Muscle of back (tissue), 13 donors: ENCODE measurements at places on chromosomes 16 and 17.

- peak; percentile 58 for DNase-seq
Observed at GRCh38 chr17:42979511-42980273, at the start of gene PTGES3L. Gene PTGES3L (minus strand): TSS chr17:42980080. CDS start chr17:42980053, 27 bp downstream.

- DNase-seq: no peak
Observed at GRCh38 chr17:71360301-71360700, 760.5 kb upstream of the SOX9 start.

DNA sequence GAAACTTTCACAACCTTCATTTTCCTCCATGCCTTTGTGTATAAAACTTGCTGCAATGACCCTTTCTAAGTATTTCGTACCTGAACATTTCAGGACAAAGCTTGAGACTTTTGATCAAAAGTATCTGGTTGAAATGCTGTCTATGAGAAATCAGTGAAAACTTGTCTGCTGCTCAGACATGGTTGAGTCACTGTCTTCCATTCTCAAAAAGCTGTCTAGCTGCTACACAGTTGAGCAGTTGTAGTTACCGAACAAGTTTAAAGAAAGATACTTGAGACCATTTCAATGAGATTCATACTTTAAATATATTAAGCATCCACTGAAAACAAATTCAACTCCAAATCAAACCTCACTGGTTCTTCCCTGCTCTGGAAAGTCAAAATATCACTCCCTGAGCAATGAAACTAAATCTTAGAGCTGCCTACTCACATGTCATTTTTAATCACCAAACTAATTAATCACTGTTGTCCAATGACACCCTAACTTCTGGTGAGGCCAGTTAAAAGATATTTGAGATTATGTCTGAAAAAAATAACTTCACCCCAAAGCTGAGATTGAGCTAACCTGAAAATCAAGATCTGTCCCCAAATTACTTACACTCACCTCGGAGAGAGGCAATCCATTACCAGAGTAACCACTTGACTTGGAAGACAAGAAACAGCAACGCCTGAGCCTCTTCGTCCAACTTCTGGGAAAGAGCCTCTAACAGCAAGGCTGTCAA is 488 bp downstream of the TMEM100 start:
- DNase-seq: no peak

DNA sequence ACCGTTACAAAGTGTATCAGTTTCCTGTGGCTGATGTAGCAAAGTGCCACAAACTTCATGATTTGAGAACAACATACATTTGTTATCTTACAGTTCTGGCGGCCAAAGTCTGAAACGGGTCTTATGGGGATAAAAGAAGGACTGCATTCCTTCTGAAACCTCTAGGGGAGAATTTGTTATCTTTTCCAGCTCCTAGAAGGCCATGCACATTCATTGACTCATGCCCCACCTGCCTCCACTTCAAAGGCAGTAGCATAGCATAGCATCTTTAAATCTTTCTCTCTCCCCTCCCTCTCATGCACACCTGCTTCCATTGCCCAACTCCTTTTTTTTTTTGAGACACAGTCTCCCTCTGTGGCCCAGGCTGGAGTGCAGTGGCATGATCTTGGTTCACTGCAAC is 190.7 kb upstream of the DYNLRB2 start:
- DNase-seq: no peak

DNA sequence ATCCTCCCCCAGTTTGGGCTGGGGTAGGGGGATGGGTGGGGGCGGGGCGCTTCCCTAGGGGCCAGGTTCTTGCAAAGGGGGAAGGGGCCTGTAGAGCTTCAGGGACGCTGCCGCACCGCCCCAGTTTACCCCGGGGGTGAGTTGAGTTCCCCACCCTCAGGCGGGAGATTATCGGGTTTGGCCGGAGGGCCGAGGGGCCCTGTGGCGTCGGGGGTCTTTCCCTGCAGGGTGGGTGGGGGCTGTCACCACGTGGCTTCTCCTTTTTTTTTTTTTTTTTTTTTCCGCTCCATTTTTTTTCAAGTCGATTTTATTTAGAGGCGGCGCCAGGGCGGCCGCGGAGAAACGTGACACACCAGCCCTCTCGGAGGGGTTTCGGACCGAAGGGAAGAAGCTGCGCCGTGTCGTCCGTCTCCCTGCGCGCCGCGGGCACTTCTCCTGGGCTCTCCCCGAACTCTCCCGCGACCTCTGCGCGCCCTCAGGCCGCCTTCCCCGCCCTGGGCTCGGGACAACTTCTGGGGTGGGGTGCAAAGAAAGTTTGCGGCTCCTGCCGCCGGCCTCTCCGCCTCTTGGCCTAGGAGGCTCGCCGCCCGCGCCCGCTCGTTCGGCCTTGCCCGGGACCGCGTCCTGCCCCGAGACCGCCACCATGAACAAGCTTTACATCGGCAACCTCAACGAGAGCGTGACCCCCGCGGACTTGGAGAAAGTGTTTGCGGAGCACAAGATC is at the start of gene IGF2BP1:
Gene IGF2BP1, plus strand, starts transcription at position 283 of the 724 bp plus-strand sequence. Its CDS starts 361 bp downstream, at position 644.
- DNase-seq: peak; percentile 71

- DNase-seq: no peak
Observed at GRCh38 chr17:17575360-17576251, 15.9 kb downstream of the PEMT start.
